ENCODE measurements at places on chromosomes 2 and 18. TPM values are rescaled to one million over a fixed set of nuclear protein-coding genes. Genes with fewer than 3 reads are reported as not detected.

Gene IGFBP5
- 334 TPM for total RNA-seq

Gene NEU2
- total RNA-seq: not detected

Gene COX7A2L
- total RNA-seq: 197 TPM

Gene ESPNL
- total RNA-seq: 2.4 TPM

- peak; percentile 10 for DNase-seq
Measured at GRCh38 chr2:164000176-164000575, 264.4 kb upstream of the FIGN start.

DNA sequence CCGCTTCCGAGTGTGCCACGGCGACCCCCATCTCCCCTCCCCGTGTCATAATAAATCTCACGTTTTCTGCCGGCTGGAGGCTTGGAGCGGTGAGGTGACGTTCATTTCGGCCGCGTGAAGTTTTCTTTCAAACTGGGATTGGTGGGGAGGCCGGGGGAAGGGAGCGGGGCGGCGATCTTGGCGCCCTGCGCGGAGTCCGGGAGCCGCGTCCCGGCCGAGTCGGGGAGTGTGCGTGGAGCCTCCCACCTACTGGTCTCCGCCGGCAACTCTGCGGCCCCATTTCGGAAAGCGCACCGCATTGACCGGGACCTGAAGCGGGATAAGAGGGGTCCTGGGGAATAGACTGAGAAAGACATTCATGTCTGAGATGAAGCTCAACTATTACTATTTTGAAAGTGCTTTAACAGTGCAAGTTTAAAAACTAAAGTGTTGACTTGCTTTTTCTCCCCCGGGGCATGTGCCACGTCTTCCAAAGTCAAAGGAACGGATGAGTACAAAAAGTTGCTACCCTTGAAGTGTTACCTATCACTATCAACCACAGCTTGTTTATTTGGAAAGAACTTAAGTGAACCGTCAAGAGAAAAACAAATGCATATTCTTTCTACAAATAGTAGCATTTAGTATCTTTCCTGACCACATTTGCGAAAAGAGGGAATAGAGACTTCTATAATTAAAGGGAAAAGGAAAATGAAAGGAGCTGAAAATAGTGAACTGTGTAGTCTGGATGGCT lies 818 bp upstream of the IKZF2 start:
- DNase-seq: peak; percentile 72

DNA sequence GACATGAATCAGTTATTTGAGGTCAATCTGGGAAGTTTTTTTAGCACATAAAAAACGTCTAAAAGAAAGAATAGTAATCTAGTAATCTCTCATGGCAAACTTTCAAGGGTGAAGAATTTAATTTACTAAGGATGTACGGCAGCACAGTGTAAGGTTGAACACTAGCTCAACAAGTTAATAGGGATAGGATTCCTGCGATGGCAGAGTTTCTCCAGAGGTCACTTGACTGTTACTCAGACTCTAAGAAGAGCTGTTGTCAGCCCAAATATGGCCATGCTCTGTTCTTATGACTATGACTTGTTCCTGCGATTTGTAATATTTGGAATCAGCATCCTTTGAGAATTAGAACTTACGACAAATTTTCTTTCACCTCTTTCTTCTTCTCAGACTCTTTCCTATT lies 553.3 kb upstream of the TNP1 start:
- DNase-seq: peak; percentile 45

DNA sequence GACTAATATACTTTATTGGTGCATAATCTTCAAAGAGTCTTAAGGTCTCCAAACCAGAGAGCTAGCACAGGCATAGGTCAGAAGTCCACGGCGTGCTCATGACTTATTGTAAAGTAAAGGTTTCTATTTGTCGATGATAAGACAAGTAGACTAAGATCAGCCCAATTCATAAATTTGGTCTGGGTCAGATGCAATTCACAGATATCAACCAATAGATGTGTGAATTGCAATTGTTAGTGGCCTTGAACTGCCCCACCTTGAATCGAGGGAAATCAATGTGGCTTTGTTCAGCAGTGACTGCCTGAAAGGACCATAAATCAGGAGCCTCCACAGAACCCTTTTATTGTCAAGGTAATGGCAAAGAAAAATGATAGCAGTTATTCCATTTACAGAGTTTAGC lies 39.1 kb upstream of the CPS1 start:
- DNase-seq: no peak

- DNase-seq: no peak
Measured at GRCh38 chr2:148049284-148049683, 28.4 kb downstream of the MBD5 start.
